ENCODE measurements at places on chromosomes 11 and 22.

GRCh38 chr11:118789501-118790356, 1.2 kb downstream of the DDX6 start:
- DNase-seq = no peak

GRCh38 chr11:97894978-97895377, 1125.8 kb upstream of the CNTN5 start:
- DNase-seq = no peak

DNA sequence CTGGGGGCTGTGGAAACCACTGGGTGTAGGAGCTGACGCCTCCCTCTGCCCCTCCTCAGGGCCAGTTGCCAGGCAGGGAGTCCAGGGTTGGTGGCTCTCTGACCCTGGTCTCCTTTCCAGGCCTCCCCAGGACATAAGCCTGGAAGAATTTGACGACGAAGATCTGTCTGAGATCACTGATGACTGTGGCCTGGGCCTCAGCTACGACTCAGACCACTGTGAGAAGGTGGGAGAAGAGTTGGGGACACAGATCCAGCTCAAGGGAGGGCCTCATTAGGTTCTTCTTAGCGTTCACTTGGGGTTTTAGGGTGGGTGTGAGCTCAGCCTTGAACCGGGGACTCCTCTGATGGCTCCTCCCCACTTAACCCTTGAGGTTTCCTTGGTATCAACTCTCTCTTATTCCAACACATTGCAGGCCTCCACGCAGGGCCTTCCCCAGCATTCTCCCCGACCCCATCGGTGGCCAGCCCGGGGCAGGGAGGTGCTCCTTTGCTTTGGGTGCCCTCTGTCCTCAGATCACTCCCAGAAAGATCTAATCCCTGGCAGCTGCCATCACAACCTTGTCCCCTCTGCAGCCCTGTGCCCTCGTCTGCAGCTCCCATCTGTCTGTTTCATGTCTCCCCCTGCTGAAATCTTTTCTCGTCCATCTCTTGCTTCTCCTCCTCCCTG, 1.2 kb downstream of the MAPK8IP2 start:
- DNase-seq = no peak

- DNase-seq = no peak
These were observed 766 bp upstream of the CAPRIN1 start for GRCh38 chr11:34050581-34051348.

- DNase-seq = no peak
These were observed 3.5 kb upstream of the LARGE1 start for GRCh38 chr22:33923660-33924246.

DNA sequence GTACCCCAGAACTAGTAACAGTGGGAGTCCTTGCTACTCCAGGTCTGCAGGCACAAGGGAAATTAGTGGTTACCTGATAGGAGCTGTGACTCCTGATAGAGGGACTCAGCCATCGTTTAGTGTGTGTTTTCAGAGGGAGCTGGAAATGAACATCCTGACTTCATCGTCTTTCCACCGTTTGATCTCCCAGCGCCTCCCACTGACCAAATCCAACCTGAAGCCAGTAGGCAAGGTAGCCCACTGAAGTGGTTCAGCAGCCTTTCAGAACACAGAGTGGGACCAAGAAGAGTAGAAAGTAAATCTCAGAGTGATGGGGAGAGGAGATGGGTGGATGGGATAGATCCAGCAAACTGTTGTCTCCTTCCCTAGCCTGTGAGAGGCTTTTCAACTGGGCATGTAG, 385.9 kb downstream of the INSC start:
- DNase-seq = no peak

GRCh38 chr11:1197431-1197885, 25.4 kb upstream of the MUC5B start:
- DNase-seq = no peak

- DNase-seq = no peak
These were observed 16.0 kb downstream of the CELF1 start for GRCh38 chr11:47536915-47537314.

DNA sequence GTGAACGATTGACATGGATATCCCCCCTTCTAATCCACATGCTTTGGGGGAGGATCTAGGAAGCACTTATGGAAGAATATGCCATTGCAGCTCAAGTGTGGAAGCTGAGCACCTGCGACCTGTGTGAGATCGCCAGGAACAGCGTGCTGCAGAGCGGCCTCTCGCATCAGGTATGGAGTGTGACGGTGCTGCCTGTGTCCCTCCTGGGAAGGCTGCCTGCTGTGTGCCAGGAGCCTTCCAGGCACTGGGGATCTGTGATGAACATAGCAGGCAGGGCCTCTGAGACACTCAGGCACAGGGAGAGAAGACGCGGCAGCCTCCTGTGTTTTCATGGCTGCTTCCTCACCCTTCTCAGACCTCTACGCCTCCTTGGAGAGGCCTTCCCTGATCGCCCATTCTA, 36.5 kb downstream of the RNF141 start:
- no peak for DNase-seq

GRCh38 chr11:95515371-95515770, 274.2 kb downstream of the FAM76B start:
- DNase-seq = no peak

- DNase-seq = no peak
These were observed 11.0 kb upstream of the MOB2 start for GRCh38 chr11:1497600-1497999.

GRCh38 chr11:130909650-130910049, 6.6 kb downstream of the SNX19 start:
- DNase-seq = no peak

DNA sequence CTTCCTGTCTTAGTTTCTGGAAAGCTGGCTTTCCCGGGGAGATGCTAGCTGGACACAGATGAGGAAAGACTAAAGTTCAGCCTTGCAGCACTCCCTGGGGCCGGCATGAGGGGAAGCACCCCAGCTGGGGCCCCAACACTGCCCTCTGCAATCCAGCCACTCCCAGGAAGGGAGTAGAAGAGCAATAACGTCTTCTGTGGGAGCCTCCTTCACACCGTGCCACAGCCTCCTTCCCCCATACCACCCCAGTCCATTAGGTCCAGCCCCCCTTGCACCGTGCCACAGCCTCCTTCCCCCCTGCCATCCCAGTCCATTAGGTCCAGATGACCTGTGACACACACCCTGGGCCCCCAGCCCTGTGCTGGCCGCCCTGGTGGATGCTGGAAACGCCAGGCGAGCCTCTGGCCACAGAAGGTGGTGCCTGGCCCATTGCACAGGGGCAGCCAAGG, 44.1 kb upstream of the PRDM11 start:
- DNase-seq = no peak

GRCh38 chr11:93653080-93653479, 8.4 kb upstream of the CEP295 start:
- DNase-seq = no peak

DNA sequence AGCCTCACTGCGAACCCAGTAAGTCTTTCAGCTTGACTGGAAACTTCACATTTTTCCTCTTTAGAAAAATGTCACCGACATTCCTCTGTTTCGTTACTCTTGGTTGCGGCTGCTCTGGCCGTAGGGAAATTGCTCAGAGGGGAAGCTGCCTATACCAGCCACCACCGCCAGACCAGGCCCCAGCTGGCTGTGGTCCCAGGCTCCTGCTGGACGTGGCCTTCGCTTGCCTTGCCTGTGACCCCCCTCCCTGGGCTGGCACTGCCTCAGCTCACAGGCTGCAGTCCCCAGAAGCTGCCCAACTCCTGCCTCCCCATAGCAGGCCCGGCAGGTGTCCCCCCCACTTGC, 197.8 kb downstream of the MN1 start:
- DNase-seq = no peak

DNA sequence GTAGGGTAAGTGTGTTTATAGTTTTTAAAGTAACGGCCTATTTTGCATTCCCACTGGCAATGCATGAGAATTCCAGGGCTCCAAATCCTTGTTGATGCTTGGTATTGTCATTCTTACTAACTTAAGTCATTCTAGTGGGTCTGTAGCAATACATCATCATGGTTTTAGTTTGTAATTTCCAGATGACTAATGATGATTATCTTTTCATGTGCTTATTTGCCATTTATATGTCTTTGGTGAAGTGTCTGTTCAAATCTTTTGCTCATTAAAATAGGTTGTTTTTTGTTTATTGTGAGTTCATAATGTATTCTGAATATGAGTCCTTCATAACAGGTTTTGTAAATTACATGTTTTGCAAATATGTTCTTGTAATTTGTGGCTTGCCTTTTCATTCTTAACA, 31.2 kb downstream of the MTMR3 start:
- no peak for DNase-seq

GRCh38 chr22:32699686-32700085, 101.8 kb upstream of the TIMP3 start:
- no peak for DNase-seq

DNA sequence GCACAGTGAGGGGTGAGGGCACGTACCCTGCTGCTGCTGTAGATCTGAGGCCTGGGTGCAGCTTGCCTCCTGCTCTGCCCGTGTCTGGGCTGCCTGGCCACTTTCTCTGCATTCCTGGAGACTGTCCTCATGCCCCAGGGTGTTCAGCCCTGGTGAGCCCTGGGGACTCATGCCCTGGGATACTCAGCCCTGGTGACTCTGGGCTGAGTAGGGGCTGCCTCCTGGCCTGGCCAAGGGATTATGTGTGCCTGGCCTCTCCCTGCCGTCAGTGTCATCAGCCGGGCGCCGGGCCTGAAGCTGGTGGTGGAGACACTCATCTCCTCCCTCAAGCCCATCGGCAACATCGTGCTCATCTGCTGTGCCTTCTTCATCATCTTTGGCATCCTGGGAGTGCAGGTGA, 94.7 kb downstream of the CACNA1I start:
- no peak for DNase-seq

GRCh38 chr22:46528121-46528610, 9.3 kb downstream of the CELSR1 start:
- DNase-seq = no peak

DNA sequence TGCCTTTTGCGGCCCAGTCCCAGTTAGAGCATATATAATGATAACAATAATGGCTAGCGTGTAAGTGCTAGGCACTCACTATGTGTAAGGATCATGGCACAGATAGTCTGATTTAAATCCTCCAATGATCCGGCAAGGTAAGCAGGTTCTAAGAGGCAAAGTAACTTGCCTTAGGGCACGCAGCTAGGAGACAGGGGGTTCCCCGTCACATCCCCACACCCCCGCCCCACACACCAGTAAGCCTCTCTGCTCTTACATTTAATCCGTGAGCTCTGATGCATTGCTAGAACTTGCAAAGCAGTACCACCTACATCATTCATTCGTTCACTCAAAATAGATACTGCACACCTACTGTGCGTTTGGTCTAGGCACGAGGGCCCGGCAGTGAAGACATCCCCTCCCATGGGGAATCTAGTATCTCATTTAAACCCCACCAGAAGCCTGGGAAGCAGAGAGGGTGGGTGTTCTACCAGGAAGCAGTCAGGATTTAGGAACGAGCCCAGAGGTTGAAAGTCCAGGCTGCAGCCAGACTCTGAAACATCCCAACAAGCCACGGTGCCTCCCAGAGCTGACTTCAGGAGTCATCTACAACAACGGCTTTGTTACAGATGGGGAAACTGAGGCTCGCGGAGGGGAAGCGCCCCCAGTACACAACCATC, 20.6 kb downstream of the TMPRSS6 start:
- DNase-seq = no peak

GRCh38 chr22:20765938-20766337, 8.0 kb upstream of the SERPIND1 start:
- no peak for DNase-seq

- no peak for DNase-seq
These were observed 73.2 kb upstream of the TCF20 start for GRCh38 chr22:42343531-42344081.

DNA sequence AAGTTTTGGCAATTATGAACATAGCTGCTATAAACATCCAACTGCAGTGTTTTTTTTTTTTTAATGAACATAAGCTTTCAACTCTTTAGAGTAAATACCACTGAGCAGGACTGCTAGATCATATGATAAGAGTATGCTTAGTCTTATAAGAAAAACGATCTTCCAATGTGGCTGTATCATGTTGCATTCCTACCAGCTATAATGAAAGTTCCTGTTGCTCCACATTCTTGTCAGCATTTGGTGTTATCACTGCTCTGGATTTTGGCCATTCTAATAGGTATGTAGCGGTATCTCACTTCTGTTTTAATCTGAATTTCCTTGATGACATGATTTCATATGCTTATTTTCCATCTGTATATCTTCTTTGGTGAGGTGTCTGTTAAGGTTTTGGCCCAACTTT, 50.4 kb downstream of the PDGFD start:
- no peak for DNase-seq

DNA sequence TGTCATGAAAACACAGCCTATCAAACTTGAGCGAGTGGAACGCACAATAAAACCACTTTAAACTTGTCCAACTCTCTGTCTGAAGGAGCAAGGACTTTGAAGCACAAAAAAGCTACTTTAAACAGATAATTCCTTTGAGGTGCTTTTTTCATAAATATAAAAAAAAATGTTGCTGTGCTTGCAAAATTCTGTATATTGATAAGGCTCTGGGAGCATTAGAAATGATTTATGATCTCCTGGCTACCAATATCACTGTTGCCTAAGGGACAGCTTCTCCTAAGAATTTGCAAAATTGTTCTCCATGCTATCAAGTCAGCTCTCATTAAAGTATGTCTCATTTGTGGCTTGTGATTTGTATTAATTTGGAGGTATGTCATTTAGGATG, 37.6 kb upstream of the LDLRAD3 start:
- DNase-seq = no peak

Data from activated naive CD8-positive, alpha-beta T cell treated with anti-CD3 and anti-CD28 coated beads, Interleukin-2, amount 50 U/mL, for 16 hours (primary cell).